H1 (cell line): ENCODE measurements at places on chromosomes 6 and 20.

DNA sequence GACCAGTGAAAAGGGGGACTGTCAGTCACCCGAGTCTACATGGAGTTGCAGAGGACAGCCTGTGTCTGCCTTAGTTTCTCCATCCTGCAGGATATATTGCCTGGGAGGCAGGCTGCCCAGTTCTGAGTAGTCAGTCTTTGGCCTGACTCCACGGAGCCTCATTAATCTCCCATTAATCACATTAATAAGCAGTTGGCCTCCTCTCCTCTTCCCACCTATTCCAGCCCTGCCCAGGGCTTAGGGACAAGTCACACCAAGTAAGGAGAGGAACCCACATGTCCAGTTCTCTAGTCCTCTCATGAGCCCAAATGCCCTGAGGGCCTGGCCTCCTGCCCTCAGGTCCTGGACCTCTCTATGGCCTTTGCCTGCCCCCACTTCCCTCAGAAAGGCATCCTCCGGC lies 1.3 kb upstream of the MUCL3 start:
- H3K27ac ChIP-seq, result no peak overlapping the region
- H3K27me3 ChIP-seq, result no peaks in the 10 kb centered on the region
- peaks cover 9% of the 10 kb centered on the region for H3K4me1 ChIP-seq
- DNase-seq, result no peak
- H3K4me3 ChIP-seq, result no peak overlapping the region
- H3K36me3 ChIP-seq, result no peaks in the 10 kb centered on the region

- peaks cover 7% of the 10 kb centered on the region for H3K4me1 ChIP-seq
- no peak for DNase-seq
- H3K4me3 ChIP-seq, result no peak overlapping the region
- no peaks in the 10 kb centered on the region for H3K36me3 ChIP-seq
Measured at GRCh38 chr20:64090165-64090564, 6.0 kb upstream of the LKAAEAR1 start.

GRCh38 chr20:3282271-3283221 lies 43.6 kb upstream of the SLC4A11 start:
- no peak overlapping the region; the same call in 1 of the 2 replicates for H3K27ac ChIP-seq
- no peak overlapping the region for H3K4me3 ChIP-seq
- no peaks in the 10 kb centered on the region for H3K27me3 ChIP-seq
- H3K36me3 ChIP-seq, result no peaks in the 10 kb centered on the region
- peaks cover 7% of the 10 kb centered on the region for H3K4me1 ChIP-seq
- no peak for DNase-seq

GRCh38 chr20:9520086-9520485 lies 5.7 kb downstream of the LAMP5 start:
- DNase-seq, result no peak
- H3K4me1 ChIP-seq, result peaks cover 18% of the 10 kb centered on the region
- H3K27me3 ChIP-seq, result peaks cover 46% of the 10 kb centered on the region
- no peak overlapping the region for H3K4me3 ChIP-seq

GRCh38 chr20:9595763-9596162 lies 81.4 kb downstream of the LAMP5 start:
- H3K4me1 ChIP-seq, result peaks cover 3% of the 10 kb centered on the region
- no peak overlapping the region for H3K27ac ChIP-seq
- DNase-seq, result no peak
- no peak overlapping the region for H3K4me3 ChIP-seq
- H3K36me3 ChIP-seq, result no peaks in the 10 kb centered on the region
- H3K27me3 ChIP-seq, result no peaks in the 10 kb centered on the region

DNA sequence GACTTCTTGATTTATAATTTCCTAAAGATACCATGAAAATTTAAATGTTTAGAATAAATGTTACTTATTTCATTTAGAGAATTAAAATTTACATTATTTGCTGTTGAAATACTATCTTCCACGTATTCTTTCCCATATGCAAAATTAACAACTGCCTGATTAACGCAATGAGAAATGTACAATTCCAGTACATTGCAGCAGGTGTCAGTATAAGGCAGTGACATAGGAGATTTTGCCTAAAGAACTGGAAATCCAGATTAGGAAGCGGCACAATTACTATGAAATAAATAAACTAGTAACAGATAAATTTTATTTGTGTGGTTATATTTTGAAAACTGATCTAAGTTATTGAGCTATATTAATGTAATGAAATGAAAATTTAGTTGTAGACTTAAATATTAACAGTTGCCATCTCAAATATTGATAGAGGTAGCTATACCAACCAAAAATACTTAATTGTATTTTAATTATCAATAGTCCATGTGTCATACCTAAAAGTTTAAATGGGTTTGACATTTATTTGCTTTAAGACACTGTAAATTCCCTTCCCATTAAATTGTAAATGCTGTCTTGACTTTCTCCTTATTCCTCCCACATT lies 300.2 kb downstream of the UTRN start:
- H3K27ac ChIP-seq, result no peak overlapping the region
- H3K4me1 ChIP-seq, result peaks cover 5% of the 10 kb centered on the region; the same call in 1 of the 2 replicates
- no peaks in the 10 kb centered on the region for H3K27me3 ChIP-seq
- H3K36me3 ChIP-seq, result no peaks in the 10 kb centered on the region
- DNase-seq, result no peak
- H3K4me3 ChIP-seq, result no peak overlapping the region

DNA sequence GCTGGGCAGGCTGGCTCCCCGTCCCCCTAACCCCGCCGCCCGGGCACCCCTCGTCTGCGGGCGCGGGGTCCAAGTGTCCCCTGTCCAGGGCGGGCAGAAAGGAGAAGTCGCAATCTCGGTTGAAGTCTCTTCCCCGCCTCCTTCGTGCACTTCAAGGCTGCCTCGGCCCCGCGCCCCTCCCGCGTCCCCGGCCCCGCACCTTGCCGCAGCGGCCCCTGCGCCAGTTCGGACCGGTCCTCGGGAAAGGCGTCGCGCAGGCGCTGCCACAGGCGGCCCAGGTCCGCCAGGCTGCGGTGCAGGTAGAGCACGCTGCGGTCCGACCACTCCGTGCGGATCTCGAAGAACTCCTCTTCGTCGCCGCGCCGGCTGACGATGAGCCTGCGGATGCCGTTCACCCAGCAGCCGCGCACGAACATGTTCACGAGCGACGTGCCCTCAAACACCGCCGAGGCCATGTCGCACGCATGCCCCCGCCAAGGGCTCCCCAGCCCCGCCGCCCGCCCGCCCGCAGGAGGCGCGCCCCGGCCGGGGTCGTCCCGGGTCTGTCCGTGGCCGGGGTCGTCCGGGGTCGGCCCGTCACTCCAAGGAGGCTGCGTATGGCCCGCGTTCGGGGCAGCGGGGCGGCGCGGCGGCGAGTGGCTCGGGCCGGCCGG lies at the start of gene PXDC1:
TSS of gene PXDC1 (minus strand) at position 637 of the 653 bp plus-strand sequence. CDS start at position 455, 182 bp downstream.
- H3K27ac ChIP-seq, result no peak within 1 kb of the TSS
- H3K4me3 ChIP-seq, result peak within 1 kb of the TSS; percentile 35
- no peak for DNase-seq

DNA sequence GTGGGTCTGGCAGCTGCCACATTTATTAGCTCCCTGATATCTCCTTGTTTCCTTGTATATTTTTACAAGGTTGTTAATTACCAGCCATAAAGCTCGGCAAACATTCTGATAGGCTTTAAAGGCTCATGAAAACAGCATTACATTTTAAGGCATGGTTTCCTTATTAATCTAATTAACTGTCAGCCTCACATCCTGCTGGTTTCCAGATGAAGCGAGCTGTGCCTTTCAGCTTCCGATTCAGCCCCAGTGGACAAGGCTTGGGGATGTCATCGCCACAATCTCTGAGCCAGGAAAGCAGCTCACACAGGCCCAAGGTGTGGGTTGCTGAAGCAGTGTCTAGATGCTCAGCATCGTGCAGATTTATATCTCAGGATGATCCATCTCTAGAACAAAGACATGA lies 66.0 kb upstream of the RALY start:
- H3K36me3 ChIP-seq, result no peaks in the 10 kb centered on the region
- H3K4me3 ChIP-seq, result no peak overlapping the region
- no peak for DNase-seq
- H3K4me1 ChIP-seq, result no peaks in the 10 kb centered on the region
- no peak overlapping the region for H3K27ac ChIP-seq
- no peaks in the 10 kb centered on the region for H3K27me3 ChIP-seq

GRCh38 chr6:122494665-122495272 lies 23.2 kb upstream of the SERINC1 start:
- H3K4me3 ChIP-seq, result no peak overlapping the region
- no peak for DNase-seq
- no peaks in the 10 kb centered on the region for H3K4me1 ChIP-seq
- no peaks in the 10 kb centered on the region; the same call in 1 of the 2 replicates for H3K36me3 ChIP-seq
- no peaks in the 10 kb centered on the region for H3K27me3 ChIP-seq

- no peak overlapping the region for H3K27ac ChIP-seq
- H3K36me3 ChIP-seq, result no peaks in the 10 kb centered on the region
- H3K4me3 ChIP-seq, result no peak overlapping the region
- H3K27me3 ChIP-seq, result no peaks in the 10 kb centered on the region
Measured at GRCh38 chr6:95856876-95857364, 158.9 kb upstream of the FUT9 start.

DNA sequence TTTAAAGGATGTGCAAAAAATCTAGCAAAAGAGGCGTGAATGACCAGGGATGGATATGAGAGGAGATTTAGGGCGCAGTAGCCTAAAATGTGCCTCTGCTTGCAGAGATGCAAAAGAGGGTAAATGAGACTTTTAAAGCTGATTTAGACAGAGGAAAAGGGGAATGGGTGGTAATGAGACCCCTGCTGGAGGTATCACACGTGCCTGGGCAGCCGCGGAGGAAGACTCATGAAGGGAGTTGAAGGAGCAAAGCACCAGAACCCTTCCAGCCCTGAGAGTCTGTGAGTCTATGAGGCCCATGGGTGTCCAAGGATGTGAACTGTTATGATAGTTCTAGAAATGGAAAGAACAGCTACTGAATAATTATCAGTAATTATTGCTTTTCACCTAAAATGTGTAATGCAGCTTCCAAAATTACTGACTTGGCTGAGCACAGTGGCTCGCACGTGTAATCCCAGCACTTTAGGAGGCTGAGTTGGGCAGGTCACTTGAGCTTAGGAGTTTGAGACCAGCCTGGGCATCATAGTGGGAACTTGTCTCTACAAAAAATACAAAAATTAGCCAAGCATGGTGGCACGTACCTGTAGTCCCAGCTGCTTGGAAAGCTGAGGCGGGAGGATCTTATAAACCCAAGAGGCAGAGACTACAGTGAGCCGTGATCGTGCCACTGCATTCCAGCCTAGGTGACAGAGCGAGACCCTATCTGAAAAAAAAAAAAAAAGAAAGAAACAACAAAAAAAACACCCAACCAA lies 38.2 kb upstream of the TIAM2 start:
- no peak overlapping the region for H3K27ac ChIP-seq
- no peaks in the 10 kb centered on the region for H3K27me3 ChIP-seq
- H3K4me3 ChIP-seq, result no peak overlapping the region
- H3K4me1 ChIP-seq, result no peaks in the 10 kb centered on the region
- H3K36me3 ChIP-seq, result no peaks in the 10 kb centered on the region

DNA sequence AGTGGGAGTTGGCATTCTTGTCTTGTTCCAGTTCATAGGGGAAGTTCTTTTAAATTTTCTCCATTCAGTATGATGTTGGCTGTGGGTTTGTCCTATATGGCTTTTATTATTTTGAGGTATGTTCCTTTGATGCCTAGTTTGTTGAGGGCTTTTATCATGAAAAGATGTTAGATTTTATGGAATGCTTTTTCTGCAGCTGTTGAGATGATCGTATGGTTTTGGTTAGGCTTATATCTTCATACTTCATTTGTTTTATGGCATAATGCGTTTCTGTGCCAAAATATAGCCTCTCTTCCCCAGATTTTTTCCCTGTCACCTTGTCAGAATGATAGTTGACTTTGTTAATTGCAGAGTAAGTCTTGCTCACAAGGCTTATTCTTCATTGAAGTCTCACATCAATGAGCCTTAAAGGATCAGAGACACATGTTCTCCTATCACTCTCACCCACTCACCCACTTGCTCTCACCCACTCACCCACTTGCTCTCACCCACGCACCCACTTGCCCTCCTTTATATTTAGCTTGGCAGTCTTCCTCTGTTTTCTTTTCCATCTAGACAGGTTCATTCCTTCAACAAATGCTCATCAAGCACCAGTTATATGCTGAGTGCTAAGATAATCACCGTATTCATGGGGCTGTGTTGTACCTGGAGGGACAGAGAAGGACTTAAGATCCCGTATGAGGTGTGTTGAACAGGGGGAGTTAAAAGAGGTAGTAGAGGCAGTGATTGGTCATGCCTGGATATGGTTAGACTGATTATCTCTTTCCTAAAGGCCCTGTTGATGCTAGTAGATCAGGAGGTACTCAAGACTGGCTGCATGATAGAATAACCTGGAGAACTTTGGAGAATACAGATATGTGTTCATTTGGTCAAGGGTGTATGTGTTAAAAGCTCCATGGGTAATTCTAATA lies 19.3 kb downstream of the UST start:
- DNase-seq, result no peak
- peaks cover 7% of the 10 kb centered on the region for H3K4me1 ChIP-seq

GRCh38 chr20:58630063-58630462 lies 21.0 kb upstream of the STX16 start:
- no peaks in the 10 kb centered on the region for H3K4me1 ChIP-seq
- H3K27ac ChIP-seq, result no peak overlapping the region
- no peak for DNase-seq
- H3K27me3 ChIP-seq, result no peaks in the 10 kb centered on the region

DNA sequence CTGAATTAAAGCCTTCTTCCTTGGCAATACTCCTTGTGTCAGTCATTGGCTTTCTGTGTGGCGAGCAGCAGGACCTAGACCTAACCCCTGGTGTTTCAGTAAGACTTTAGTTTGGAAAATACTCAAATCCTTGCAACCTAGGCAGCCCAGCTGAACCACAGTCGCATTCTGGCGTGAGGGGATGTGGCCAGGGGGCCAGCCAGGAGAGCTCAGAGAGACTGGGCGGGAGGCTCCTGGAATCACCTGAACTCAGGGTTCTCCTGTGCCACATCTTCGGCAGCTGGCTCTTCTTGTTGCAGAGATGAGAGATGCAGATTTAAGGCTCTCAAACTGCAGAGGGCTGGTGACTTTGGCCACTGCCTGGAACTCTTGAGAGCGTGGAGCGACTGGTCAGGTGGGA lies 102.7 kb downstream of the SYNDIG1 start:
- no peaks in the 10 kb centered on the region for H3K4me1 ChIP-seq
- no peaks in the 10 kb centered on the region for H3K27me3 ChIP-seq
- no peaks in the 10 kb centered on the region for H3K36me3 ChIP-seq
- no peak overlapping the region for H3K27ac ChIP-seq

DNA sequence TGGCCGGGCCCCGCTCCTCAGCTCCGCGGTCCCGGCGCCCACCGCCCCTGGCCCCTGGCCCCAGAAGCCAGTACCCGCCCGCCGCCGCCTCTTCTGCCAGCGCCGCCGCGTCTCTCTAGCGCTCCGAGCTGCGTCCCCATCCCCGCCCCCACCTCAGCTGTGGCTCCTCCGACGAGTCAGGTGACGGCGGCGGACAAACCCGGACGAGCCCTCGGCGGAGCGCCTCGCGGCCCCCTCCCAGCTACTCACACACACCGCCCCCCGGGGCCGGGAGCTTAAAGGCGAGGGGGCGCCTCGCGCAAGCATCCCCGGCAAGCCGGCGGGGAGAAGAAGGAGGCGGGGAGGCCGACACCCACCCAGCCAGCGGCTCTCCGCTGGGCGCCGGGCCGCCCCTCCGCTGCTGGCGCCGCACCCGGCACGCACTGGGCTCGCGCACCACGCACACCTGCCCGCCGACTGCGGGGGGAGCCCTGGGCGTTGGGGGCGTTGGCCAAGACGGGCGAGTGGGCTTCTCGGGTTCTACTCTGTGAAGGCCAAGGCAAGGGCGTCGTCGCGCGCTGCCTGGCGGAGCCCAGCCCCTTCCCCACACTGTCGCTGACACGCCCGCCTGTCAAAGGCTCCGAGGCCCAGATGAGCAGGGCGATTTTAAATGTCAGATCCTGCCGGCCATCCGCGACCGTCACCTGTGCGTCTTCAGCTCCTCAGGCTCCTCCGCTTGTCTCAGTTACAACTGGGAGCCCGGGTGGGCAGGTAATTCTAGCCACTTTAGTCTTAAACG lies at the start of gene SNAP91:
TSS of gene SNAP91 (minus strand) at position 132 of the 778 bp plus-strand sequence. CDS start 1,174 bp downstream, outside the sequence.
- H3K4me3 ChIP-seq, result peak within 1 kb of the TSS; percentile 79
- H3K27me3 ChIP-seq, result peaks cover 19% of the 10 kb centered on the region
- no peaks in the 10 kb centered on the region for H3K36me3 ChIP-seq
- peak; percentile 15 for DNase-seq
- H3K27ac ChIP-seq, result no peak within 1 kb of the TSS
